ENCODE measurements at places on chromosomes 1 and 21.

DNA sequence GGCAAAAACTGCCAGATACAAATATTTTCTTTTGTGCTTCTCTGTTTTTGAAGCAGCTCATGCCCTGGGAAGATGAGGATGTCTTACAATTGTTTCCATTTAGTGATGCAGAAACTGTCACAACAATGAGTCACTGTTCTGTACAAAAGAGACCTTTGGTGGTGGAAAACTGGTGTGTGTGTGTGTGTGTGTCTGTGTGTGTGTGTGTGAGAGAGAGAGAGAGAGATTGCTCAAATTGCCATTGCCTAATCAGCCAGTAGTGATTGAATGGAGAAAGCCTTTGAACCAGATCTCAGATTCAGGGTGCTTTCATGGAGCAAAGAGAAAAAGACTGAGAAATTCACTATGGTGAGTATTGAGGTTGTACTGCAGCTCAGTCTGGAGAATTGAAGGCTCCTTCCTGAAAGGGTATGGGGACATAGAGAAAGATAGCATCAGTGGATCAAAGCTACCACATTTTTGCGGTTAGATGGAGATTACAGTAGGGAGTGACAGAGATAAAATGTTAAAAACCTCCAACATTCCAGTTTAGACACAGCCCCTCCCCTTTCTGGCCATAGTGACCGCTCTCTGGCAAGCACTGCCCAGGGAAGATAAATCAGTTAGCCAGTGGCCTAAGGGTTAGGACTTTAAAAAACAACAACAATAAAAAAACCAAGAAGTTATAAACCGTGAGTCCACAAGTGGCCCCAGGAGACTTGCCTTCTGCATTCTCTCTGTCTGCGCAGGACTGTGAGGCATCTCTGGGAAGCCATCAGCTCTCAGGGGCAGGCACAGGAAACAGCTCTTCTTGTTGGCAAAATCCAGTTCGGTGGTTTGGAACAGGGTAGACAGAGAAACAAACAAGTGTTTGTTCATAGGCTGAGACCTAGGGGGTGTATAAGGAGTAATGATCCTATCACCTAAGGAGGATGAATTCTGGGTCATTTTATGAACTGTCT, 406.5 kb downstream of the DUSP10 start:
- DNase-seq, result no peak

- no peak for DNase-seq
Observed at GRCh38 chr1:15538771-15539170, 12.1 kb downstream of the DNAJC16 start.

DNA sequence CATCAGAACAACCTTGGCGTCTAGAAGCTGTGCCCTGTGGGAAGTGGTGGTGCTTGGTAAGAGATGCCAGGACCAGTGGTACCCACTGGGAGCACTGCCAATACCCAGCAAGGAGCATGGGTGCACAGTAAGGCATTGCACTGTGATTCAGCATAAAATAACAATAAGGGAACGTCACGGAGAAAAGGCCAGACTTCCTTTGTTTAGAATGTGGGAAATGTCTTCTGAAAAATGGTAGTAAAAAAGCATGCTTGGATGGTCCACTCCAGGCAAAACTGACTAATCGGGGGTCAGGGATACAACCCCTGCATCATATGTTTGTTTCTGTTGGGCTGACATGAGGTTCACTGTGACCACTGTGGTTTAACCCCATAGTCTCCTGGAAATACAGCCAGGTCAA, 14.7 kb downstream of the METTL18 start:
- DNase-seq, result no peak

GRCh38 chr1:224707843-224708725, 92.0 kb downstream of the CNIH3 start:
- DNase-seq, result no peak

- no peak for DNase-seq
Observed at GRCh38 chr1:12114340-12114683, 51.2 kb downstream of the TNFRSF8 start.

DNA sequence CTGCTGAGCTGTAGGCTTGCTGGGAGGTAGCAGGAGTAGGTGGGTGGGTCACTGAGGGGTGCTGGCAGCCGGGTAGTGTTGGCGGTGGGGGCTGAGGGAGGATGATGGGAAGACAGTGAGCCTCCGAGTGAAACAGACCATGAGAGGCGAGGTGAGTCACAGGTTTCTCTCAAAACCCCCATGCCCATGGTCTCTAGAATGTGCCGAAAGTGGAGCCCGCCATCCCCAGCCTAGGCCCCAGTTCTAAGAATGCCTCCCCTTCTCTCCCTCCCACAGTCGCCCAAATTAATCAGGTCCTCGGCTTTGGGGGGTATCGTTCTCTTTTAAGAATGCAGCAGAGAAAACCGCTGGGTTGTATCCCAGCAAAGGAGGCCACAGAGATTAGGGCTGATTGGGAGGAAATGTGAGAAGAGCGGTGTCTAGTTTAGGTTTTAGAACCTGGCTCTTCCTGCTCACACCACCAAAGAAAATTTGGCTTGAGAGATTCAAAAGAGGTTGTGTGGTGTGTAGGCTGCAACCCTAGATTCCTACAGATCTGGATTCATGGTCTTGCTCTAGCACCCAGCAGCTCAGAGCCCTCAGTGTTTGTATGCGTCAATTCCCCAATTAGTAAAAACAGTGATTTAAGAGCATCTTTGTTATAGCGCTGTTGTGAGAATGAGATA, 27.7 kb upstream of the IL19 start:
- DNase-seq, result peak; percentile 26

- DNase-seq, result no peak
Observed at GRCh38 chr1:28631713-28632112, 11.2 kb downstream of the TAF12 start.

DNA sequence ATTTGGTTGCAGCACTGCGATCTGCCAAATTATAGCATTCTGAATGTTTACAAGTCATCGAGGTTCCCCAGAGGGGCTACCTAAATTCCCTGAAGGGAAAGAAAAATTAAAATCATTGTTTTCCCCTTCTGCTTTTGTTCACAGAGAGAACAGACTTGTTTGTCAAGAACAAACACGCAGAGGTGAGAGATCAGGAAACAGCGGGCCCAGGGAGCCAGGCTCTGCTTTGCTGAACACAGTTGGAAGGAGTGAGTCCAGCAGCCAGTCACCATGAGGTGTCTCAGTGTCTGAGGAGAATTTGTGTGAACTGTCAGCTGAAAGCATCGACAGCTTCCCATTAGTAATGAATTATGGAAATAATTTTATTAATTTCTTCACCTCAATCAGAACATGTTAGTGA, 52.5 kb downstream of the RWDD3 start:
- DNase-seq, result no peak

DNA sequence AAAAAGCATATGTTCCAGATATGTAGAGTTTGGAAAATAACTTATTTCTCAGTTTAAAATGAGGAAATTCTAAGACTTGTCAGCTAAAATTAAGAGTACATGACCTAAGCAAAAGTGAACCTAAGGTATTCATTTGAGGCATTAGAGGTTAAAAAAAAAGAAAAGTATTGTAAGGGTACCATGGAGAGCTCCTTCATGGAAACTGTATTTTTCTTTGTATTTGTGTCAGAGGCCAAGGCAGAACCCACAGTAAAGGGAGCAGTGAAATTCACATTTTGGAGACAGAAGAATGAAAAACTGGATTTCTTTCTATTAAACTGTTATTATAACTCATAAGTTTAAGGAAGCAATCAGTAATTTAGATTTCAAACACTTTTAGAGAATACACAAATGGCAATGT, 1494.8 kb downstream of the KCNT2 start:
- no peak for DNase-seq

DNA sequence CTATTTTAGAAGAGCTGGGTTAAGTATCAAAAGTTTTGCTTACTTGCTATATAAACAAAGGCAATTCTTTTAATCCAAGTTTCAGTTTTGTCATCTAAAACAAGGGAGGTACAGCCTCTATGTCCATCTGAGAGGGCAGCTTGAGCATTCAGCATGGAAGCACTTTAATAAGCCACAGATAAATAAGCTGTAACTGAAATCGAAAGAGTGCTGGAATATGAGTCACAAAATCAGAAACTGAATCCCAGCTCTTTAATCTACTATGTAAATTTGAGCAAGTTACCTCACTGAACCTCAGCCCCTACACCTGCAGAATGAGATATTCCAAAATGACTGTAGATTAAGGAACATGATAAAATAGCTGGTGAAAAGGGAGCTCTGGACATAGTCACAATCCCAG, 80.0 kb upstream of the HP1BP3 start:
- DNase-seq, result no peak

DNA sequence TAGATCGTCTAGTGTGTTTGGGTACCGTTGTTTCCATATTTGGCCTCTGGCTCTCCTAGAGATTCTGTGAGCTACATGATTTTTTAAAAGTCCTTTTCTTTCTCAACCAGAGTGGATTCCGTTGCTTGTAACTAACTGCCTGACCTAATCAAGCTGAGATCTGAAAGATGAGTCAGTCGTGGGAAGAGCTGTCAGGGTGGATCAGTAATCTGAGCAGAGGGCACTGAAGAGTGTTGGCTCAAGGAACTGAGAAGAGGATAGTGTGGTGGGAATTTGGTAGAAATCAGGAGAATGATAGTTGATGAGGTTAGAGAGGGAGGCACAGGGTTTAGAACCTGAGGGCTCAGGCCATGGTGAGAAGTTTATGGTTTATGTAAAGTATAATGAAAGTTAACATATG, 52.2 kb downstream of the TRAF5 start:
- DNase-seq, result no peak

- no peak for DNase-seq
Observed at GRCh38 chr1:193325771-193326170, 139.4 kb upstream of the B3GALT2 start.

GRCh38 chr1:15371610-15372545, 37.8 kb upstream of the EFHD2 start:
- no peak for DNase-seq

- no peak for DNase-seq
Observed at GRCh38 chr21:36004441-36004840, 55.9 kb downstream of the SETD4 start.

- peak; percentile 22 for DNase-seq
Observed at GRCh38 chr1:39391691-39392679, 99.5 kb upstream of the BMP8A start.

DNA sequence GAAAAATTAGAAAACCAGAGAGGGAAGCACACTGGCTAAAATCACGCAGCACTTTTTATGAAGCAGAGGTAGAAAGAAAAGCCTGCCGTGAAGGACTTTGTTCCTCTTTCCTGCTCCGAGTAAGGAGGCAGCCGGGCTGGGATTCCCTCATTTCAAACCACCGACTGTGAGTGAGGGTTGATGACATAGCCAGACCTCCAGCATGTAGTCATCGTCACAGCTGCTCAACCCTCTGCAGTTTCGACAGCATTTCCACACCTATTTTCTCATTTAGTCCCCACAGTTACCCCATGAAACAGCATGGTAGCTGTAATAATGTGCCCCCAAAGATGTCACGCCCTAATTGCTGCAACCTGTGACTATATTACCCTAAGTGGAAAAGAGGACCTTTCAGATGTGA, 35.3 kb downstream of the FCRL5 start:
- no peak for DNase-seq

GRCh38 chr1:32393832-32394140, 455 bp downstream of the BSDC1 start:
- DNase-seq, result no peak

DNA sequence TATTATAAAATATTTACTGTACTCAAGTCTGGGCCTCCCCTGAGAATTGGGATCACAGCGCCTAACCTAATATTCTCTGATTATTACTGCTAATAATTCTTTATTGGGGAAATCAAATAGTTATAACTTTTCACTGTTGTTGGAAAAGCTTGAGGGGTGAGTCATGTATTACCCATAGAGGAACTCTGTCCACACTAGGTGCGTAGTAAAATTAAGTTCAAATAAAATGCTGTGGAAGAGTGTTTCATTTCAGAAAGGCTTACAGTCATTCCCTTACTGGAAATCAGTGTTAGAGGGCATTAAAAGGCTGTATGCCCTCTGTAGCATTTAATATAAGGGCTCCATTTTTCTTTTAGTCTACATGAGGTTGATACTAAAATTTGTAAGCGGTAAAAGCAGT, 135.0 kb upstream of the NFIA start:
- no peak for DNase-seq

- DNase-seq, result no peak
Observed at GRCh38 chr1:14599183-14599791, 802 bp downstream of the KAZN start.

GRCh38 chr1:204466416-204467405, 27.9 kb downstream of the PIK3C2B start:
- no peak for DNase-seq

DNA sequence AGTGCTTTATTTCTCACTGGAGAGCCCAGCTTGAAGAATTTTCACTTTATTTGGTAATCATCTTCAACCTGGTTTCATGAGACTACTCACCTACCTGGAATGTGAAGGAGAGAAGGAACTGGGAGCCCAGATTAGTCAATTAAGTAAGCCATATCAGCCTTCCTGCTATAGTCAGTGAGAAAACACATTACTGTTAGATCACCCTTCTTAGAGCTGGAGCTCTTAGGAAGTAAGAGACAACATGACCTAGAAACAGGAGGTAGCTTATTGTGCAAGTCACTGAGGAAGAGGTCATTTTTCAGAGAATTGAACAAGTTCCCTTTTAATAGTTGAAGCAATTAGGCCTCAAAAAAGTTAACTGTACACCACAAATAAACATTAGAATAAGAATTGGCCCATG, 49.2 kb upstream of the TEKT2 start:
- DNase-seq, result no peak

DNA sequence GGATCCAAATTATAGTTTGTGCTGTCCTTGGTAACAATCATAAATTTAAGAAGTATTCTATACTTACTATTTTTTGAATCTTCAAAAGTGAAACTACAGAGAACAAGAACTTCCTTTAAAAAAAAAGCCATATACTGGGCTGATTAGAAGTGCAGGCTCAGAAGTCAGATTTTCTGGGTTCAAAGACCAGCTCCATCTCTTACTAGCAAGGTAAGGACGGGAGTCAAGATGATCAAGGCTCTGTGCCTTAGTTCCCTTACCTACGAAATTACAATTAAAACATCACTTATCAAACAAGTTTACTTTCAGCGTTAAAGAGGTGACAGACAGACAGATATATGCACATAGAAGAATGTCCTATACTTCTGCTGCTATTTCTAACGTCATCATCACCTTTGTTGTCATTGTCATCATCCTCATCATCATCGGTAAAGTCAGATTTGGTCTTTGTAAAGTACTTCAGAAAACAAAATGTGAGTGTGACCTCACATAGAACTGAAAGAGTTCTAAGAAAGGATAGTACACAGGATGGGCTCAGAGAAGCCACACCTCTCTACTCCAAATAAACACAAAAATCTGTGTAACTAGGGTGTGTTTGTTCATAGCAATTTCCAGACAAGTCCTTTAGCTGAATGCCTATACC, 178.7 kb downstream of the VAV3 start:
- no peak for DNase-seq

GRCh38 chr1:46197964-46198811, at the start of gene POMGNT1:
POMGNT1 (minus strand) TSS chr1:46198434; CDS start chr1:46197821, 613 bp downstream.
- peak; percentile 83 for DNase-seq
